ENCODE measurements at places on chromosomes 7 and 10.

DNA sequence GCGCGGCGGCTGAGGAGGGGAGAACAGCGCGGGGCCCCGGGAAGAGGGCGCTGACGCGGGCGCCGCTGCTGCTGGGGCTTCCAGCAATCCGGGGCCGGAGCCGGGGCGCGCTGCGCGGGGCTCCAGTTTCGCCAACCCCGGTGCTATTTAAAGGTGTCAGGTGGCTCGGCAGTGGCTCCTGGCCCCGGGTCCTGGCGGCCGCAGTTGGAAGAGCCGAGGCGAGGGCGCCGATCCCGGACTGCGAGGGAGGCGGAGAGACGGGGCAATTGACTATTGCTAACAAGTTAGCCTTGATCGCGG, 347 bp downstream of the LBX1 start:
- DNase-seq = no peak

DNA sequence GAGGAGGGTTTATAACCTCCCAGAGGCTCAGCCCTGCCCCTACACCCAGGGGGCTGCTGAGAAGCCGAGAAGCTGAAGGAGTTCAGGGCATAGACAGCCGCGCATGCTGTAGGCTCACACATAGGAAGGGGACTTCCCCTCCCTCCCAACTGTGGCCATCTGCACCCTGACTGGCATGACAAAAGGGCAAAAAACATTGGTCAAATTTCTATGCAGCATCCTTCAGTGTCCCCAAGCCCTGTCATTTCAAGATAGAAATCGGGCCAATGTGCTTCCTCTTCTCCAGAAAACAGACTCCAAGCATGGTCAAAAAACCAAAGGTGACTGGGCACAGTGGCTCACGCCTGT, 55.9 kb upstream of the MYL10 start:
- no peak for DNase-seq

GRCh38 chr10:16943295-16944285, 126.4 kb upstream of the RSU1 start:
- no peak for DNase-seq

DNA sequence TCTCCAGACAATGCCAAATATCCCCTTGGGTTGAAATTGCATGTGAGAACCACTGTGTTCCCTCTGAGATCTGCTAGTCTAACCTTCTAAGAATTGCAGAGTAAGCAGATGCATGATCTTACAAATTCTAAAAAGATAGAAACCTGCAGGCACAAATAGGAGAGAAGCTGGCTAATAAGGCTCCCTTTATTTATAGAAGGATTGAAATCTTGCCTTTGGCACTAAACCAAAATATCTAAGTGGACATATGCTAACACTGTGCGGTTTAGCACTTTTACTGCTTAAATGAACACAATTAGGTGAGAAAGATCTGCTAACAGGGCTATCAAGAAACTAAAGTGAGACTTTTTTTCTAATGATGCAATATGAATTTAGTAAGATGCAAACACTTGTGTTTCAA, 225.5 kb downstream of the DOCK4 start:
- no peak for DNase-seq

DNA sequence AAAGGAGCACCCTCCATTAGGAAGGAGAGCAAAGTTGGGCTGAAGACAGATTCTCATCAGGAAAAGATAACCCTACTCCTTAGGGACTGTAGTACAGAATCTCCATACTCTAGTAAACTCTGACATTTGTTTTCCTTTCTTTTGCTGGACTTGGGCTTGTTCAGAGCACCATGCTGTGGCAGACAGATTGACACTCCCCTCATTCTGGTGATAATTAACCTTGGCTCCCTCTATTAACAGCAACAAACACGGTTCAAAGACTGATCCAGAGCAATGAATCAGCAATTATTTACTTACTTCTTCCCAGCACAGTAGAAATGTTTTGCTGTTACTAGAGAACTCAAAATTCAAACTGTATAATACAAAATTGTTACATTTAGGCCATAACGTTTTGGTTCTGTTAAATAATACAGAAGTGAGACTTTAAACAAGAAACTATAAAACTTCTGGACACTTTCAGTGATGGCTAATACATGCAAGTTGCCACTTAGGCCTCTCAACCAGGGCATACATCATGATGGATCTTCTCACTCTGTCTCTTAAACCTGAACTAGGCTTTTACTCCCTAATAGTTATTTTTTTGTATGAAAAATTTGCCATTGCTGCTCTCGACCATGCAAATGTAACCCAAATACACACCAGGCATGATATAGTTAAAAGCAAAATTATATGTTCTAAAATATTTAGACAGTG, 639.0 kb downstream of the IPMK start:
- no peak for DNase-seq

DNA sequence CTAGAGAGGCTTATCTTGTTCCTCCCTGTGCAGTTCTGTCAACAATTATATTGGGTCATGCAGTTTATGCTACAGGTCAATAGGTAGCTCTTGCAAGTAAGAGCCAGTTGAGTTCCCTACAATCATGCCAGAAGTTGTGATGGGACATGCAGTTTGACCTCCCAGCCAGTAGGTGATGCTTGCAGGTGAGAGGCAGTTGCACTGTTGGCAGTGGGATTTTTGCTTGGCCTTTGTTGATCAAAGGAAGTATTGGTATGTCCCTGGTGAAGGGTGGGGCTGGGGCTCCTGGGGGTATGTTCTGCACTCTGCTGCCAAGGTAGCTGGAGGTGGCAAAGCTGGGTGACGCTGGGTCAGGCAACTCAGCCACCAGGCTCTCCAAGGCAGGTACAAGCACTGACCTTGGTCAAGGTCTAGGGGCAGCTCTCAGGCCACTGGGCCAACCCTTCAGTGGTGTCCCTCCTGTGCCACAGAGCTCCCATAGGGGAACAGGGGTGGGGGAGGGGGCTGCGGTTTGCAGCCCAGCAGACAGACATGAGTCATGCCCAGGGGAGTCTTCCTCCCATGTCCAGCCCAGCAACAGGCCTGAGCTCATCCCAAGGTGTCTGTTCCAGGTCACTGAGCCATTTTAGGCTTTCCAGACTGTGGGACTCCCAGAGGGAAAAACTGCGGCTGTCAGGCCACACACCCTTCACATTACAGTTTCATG, 43.3 kb downstream of the MEOX2 start:
- no peak for DNase-seq

- no peak for DNase-seq
These were observed 450.9 kb upstream of the MKI67 start for GRCh38 chr10:128576943-128577670.

DNA sequence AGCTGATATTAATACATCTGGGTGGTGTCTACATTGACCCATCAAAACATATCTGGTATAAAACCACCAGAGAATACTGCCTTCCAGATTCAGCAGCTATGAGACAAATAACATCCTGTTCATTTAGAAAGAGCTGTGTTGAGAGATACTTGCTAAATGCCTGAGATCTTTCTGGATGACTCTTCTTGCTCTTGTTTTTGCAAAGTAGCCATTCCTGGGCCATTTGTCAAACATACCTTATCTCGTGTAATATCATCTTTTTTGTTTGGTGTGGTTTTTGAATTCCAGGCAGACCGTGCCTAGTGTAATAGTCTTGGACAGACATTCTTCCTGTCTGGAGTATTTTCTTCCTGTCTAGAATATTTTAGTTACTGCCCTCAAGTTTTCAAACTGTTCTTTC, 74.7 kb upstream of the PRR15 start:
- no peak for DNase-seq

GRCh38 chr10:30987463-30987862, 44.2 kb downstream of the ZNF438 start:
- DNase-seq = no peak

DNA sequence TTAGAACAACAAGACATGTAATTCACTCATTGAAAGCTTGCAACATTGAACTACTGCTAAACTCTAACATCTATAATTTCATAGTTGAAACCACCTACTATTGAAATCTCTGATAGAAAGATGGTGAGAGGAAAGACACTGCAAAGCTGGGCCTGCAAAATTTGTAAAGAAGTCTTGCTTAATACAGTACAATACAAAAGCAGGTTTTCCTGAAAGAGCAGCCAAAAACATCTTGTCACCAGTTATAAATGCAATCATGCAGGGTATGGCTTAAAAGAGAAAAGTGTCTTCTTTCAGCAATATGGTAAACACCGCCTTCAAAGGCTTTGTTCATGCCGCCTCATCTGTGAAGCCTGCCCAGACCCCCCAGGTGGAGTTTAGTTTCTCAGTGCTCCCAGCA, 109.2 kb downstream of the ANK3 start:
- DNase-seq = no peak

DNA sequence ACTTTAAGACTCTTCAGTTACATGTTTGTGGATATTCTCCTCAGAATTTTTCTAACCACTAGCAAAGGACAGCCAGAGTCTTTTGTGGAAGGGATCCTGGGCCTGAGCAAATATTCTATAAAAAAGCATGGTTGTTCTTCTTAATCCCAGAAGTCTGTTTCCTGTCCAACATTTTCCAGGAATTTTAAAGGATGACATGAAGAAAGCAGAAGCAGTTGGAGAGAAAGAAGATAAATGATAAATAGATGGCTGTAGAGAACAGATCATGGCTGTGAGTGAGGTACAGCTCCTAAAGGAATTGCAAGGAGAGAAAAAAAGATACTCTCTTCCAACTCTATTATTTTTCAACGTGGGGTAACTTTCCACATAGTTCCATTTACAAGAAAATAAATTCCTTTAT, 91.8 kb upstream of the STEAP4 start:
- no peak for DNase-seq

DNA sequence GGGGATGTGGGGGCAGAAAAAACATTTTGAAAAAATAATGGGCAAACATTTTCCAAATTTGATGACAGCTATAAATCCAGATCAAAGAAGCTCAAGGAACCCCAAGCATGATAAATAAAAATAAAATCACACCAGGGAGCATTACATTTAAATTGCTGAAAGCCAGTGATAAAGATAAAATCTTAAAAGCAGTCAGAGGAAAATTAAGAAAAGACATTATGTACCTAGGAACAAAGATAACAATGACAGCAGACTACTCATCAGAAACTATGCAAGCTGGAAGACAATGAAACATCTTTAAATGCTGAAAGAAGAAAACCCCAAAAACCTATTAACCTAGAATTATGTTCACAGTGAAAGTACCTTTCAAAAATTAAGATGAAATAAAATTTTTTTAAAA, 23.3 kb downstream of the NEUROG3 start:
- no peak for DNase-seq

DNA sequence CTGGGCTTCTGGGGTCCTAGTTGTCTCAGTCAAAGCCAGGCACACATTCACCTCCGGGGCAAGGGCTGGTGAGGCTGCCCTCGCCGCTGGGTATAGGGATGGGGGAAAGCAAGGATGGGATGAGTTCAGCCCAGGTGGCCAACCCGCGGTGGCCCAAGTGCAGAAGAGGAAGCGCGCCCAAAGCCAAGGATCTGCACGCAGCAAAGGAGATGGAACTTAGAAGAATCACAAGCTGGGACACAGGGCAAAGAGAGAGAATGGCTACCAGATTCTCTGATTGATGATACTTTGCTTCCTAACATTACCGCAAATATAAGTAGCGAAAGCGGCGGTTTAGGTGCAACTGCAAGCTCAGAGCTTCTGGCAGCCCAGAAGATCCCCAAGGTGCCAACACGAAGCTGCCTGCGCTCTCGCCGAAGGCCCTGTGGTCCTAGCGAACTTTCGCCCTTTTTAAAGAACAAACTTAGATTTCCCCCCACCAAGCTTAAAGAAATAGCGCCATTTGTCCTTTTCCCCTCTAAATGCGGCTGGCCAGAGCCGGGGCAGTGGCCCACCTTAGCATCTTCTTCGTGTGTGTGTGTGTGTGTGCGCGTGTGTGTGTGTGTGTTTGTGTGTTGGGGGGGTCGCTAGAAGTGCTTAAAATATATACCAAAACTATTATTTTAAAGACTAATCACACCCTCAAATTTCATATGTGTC, 927 bp upstream of the MKX start:
- DNase-seq = no peak

GRCh38 chr7:8418629-8419245, 14.7 kb upstream of the NXPH1 start:
- DNase-seq = peak; percentile 61

DNA sequence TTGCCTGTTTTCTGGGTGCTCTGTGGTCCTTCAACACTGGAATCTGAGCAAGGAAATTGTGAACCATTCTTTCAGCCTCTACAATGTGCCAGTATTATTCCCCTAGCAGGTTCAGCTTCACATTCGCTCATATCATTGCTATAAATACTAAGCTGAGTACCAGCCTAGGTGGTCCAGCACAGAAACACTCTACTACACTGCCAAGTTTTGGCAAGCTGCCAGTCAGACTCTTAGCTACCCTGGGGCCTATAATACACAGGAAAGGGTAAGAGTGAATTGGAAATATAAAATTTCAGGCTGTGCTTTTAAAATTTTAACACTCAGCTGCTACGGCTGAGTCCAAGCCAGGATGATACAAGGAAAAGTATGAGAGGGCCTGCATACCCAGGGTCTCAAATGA, 49.9 kb upstream of the PPP1R3A start:
- DNase-seq = no peak

DNA sequence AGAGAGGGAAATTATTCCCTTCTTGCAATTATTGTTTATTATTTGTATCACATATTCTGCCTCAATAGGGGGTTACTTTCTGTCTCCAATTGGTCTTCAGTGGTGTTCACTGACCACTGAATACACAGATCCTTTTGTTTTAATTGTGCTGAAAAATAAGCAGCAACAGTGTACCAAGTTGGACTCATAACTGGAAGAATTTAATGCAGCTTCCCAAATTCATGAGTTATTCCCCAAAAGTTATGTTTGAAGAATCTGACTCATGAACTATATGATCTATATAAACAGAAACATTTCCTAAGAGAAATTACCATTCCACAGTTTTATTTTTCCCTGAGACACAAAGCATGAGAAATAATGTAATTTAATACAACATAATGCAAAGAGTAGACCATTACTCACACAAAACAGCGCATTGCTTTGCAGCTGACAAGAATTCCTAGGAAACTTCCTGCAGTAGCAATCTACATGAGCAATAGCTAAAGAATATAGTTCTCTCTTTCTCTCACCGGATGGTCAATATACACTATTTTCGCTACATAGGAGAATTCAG, 479.2 kb downstream of the HTR7 start:
- DNase-seq = no peak

DNA sequence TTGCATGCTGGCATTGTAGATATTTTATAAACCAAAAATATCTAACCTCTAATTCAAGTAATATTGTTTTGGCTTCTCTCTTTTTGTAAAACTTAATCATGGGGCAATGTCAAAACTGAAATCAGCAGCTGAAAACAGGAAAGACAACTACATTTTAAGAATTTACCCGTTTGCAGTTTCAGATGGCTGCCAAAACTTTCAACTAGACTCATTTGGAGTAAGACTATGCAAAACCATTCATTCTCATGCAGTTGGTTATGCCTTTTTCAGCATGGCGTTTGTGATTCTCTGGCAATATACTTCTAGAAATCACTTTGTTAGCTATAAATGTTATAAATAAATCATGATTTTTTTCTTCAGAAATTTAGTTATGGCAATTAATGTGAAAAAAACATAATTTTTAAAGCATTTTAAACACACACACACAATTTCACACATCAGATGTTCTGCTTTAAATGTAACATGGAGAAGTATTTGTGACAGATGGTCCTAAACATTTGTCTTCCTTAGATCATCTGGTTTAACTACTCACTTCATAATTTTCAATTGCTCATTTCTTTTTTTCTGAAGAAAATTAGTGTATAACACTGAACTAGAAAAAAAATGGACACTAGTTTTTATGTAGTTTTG, 116.4 kb downstream of the ITGB8 start:
- DNase-seq = no peak
